ENCODE measurements at places on chromosomes 2 and 18. TPM values are rescaled to one million over a fixed set of nuclear protein-coding genes. Genes with fewer than 3 reads are reported as not detected.

- no peak for DNase-seq
Observed at GRCh38 chr2:23092831-23093230, 292.1 kb upstream of the KLHL29 start.

DNA sequence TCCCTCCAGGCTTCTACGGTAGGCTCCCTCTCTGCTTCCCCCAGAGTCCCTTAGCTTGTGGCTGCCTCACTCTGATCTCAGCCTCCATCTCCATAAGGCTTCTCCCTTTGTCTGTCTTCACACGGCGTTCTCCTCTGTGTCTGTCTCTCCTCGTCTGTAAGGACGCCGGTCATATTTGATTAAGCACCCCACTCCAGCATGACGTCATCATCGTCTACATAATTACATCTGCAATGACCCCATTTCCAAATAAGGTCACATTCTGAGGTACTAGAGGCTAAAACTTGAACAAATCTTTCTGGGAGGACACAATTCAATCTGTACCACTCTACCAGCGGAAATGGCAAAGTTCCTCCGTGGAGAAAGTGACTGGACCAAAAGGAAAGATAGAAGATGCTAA is 8.3 kb upstream of the COL6A3 start:
- DNase-seq: no peak

- no peak for DNase-seq
Observed at GRCh38 chr2:24511198-24511597, 20.1 kb downstream of the NCOA1 start.

- no peak for DNase-seq
Observed at GRCh38 chr2:36337354-36337753, 18.2 kb upstream of the CRIM1 start.

- DNase-seq: no peak
Observed at GRCh38 chr2:24009680-24010476, at the start of gene MFSD2B. Gene MFSD2B (plus strand): TSS chr2:24010085. CDS start chr2:24010097, 12 bp downstream.

- DNase-seq: no peak
Observed at GRCh38 chr18:2087877-2088673, 483.2 kb downstream of the METTL4 start.

GRCh38 chr2:1518331-1518803 is 105.1 kb downstream of the TPO start:
- DNase-seq: no peak

- DNase-seq: no peak
Observed at GRCh38 chr18:3388980-3389379, 61.0 kb upstream of the TGIF1 start.

GRCh38 chr2:64453770-64454385 is at the start of gene LGALSL:
Gene LGALSL (plus strand): TSS chr2:64454162. CDS start chr2:64454546, 384 bp downstream.
- peak; percentile 66 for DNase-seq

DNA sequence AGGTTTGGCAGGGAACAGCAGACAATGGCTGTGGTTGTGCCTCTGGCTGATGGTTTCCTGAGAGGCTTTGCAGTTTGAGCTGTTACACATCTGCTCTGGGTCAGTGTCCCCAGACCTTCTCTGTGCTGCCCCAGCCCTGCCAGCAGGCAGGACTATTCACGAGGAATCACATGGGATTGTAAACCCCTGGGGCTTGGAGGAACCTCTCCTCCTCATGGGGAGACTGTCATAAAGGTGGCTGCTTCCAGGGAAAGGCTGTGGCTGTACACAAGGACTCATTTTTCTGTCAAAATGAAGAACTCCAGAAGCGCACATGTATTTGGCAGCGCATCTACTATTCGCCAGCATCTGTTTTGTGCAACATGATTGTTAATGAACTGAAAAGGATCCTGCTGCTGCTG is 142.6 kb upstream of the CYP1B1 start:
- DNase-seq: peak; percentile 56

GRCh38 chr2:75608684-75609333 is 37.8 kb upstream of the MRPL19 start:
- DNase-seq: peak; percentile 55

DNA sequence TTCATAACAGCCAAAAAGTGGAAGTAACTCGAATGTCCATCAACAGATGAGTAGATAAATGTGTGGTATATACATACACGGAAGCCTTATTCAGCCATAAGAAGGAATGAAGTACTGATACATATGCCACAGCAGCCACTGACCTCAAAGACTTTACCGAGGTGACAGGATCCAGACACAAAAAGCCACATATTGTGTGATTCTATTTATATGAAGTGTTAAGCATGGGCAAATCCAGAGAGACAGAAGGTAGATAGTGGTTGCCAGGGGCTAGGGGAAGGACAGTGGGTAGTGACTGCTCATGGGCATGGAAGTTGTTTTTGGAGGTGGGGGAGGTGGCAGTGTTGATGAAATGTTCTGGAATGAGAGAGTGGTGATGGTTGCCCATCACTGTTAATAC is 33.9 kb downstream of the ZAP70 start:
- DNase-seq: no peak

GRCh38 chr2:232993231-232993821 is 19.7 kb downstream of the NGEF start:
- DNase-seq: no peak

DNA sequence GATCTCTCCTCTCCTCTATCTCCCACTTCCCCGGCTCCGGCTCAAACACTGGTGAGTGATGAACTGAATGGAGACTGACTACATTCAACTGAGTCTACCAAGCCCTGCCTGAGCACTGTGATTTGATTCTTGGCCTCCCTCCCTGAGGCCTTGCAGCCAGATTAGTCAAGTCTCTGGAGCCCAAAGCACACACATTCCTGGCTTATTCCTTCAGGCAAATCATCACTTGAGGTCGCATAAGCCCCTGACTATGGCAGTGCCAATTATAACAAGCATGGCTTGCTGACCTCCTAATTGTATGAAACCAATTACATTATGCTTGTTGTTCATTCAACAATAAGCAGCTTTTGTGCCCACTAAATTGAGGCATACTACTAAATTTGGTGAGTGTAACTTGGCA is 34.6 kb downstream of the EFEMP1 start:
- DNase-seq: no peak

DNA sequence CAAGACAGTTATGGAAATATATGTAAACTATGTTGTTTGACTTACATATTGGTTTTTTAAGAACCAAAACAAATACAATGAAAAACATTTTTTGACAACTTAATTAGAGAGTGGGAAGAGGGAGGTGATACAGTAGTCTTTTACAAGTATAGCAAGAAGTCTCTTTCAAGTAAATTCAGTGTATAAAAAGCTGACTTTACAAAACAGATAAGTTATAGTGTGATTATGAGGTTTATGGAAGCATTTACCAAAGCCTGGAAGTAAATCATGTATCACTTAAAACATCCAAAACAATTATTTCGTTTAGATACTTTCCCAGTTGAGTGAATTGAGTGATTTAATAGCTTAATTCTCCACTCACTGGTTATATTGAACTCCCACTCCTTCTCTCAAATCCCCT is 66.7 kb upstream of the SLC4A10 start:
- DNase-seq: no peak

- no peak for DNase-seq
Observed at GRCh38 chr2:189641002-189641401, 20.3 kb upstream of the ASNSD1 start.

DNA sequence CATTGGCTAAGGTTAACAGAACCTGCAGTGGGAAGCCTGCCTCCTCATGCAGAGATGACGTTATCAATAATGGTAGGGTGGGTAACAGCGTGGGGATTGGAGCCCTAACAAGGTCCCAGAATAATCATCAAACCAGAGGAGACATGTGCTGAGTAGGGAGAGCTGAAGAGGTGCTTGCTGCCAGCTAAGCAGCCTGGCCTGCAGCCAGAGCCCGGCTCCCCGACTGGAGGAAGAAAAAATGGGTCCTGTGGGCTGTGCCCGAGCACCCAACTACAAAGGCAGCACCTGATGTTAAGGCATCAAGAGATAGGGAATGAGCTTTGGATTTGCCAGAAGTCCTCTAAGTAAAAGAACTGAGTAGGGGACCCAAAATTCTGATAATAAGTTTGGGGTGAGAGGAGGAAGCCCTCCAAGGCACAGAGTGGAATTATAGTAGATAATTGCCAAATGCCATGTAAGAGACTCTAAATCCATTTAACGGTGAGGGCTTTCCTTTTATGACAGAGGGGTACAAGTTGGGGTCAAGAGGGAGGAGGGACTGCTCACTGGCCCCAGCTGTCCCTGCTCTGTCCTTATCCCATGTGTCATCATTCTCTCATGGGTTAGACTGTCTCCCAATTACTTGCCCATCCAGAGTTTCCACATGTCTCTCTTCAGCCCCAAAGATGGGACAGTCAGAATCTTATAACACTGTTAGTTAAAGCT is 156.1 kb downstream of the ANTXR1 start:
- no peak for DNase-seq

- DNase-seq: no peak
Observed at GRCh38 chr18:35588995-35589394, 7.5 kb downstream of the GALNT1 start.

- no peak for DNase-seq
Observed at GRCh38 chr2:11683966-11684365, 14.0 kb upstream of the NTSR2 start.

- DNase-seq: no peak
Observed at GRCh38 chr18:37508207-37508606, 57.4 kb downstream of the CELF4 start.

DNA sequence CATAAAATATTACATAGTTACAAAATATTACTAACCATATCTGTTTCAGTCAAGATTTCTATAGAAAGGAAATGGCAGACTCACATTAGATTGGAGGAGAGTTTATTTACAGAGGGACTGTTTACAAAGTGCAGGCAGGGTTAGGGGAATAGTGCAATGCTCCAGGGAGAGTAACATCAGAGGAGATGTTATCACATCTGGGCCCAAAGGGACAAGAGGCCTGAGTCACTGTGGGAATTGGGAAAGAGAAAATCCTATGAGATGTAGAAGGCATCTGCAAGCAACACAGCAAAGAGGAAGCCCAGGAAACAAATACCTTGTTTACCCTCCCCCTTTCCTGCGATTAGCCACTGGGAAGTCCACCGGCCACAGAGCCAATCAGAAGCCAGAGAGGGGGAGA is 227.3 kb upstream of the TANK start:
- no peak for DNase-seq

GRCh38 chr2:120881981-120882788 is 146.5 kb downstream of the GLI2 start:
- DNase-seq: no peak

GRCh38 chr2:158205215-158205614 is 103.5 kb downstream of the UPP2 start:
- no peak for DNase-seq

- DNase-seq: no peak
Observed at GRCh38 chr2:18777250-18777812, 188.0 kb upstream of the NT5C1B start.

DNA sequence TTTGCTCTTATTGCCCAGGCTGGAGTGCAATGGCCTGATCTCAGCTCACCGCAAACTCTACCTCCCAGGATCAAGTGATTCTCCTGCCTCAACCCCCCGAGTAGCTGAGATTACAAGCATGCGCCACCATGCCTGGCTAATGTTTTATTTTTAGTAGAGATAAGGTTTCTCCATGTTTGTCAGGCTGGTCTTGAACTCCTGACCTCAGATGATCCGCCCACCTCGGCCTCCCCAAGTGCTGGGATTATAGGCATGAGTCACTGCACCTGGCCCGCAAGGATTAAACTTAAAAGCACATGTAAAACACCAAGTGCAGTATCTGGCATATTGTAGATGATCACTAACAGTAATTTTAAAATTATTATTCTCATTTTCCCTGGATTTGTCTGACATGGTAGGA is 72.9 kb downstream of the C1QL2 start:
- peak; percentile 40 for DNase-seq

- no peak for DNase-seq
Observed at GRCh38 chr2:235048549-235048948, 96.7 kb downstream of the SH3BP4 start.

- no peak for DNase-seq
Observed at GRCh38 chr2:201467666-201468065, 16.1 kb downstream of the STRADB start.

- DNase-seq: no peak
Observed at GRCh38 chr2:217552081-217552480, 450.7 kb downstream of the TNS1 start.

Gene DSEL
- 12.7 TPM for total RNA-seq

Gene AAK1
- 83.4 TPM for total RNA-seq

Gene CABLES1
- total RNA-seq: 14.6 TPM

Gene VWA3B
- 0.58 TPM for total RNA-seq

Gene MEIS1
- total RNA-seq: 61.8 TPM

Gene TTN
- total RNA-seq: 92.5 TPM

Gene MOGAT1
- total RNA-seq: 102 TPM

Gene FAM110C
- 41.8 TPM for total RNA-seq

Gene FBXO48
- 1.7 TPM for total RNA-seq

Measured in mucosa of gallbladder (tissue), 1 donor.